ENCODE measurements at places on chromosomes 3 and 15. TPM values are rescaled to one million over a fixed set of nuclear protein-coding genes. Genes with fewer than 3 reads are reported as not detected.

ZPLD1 gene
- polyA plus RNA-seq = not detected

SEMA3F gene
- polyA plus RNA-seq = 13.0 TPM

FBXL2 gene
- 8.0 TPM for polyA plus RNA-seq

LCTL gene
- 0.13 TPM for polyA plus RNA-seq

CD96 gene
- 0.23 TPM for polyA plus RNA-seq

GPR87 gene
- not detected for polyA plus RNA-seq

- no peak for DNase-seq
Measured at GRCh38 chr15:85598718-85599398, 195.9 kb downstream of the KLHL25 start.

DNA sequence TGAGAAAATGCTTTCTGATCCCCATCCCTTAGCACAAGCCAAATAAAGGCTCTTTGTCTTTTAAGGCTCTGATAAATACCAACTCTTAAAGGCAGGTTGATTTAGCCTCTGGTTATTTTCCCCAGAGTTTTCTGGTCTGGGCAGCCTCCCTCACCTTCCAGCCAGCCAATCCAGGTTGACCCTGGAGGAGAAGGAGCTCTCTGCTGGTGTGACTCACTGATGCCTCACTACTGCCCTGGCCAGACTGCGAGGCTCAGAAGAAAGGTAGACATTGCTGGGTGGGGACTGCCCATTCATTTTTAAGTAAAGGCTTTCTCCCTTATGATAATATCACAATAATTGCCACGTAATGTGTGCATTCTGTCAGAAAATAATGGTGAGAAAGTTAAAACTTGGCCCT is 37.1 kb downstream of the SLCO3A1 start:
- no peak for DNase-seq

GRCh38 chr15:101043911-101044624 is 124.9 kb downstream of the LRRK1 start:
- no peak for DNase-seq

- DNase-seq = no peak
Measured at GRCh38 chr3:107450254-107450893, 72.4 kb upstream of the BBX start.

All from hindlimb muscle (tissue), 1 donor.